ENCODE measurements at places on chromosomes 4 and X.

DNA sequence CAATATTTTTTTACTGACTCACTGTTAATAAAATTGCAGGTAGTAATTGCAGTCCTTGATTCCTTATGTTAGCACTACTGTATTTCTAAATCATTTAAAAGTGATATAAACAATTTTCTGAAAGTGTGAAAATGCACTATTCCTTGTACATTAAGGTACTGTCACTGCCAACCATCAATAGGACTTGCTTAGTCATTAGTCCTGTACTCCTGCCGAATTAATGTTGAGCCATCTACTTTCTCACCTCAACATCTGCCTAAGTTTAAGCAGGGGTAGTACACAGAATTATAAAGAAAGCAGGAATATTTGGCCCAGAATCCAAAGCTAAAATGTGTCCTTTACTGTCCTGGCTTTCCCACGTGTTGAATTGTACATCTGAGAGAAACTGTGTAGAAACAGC is 87.0 kb upstream of the TRPC3 start:
- no peak for DNase-seq

GRCh38 chr4:156291317-156291716 is 337.7 kb upstream of the CTSO start:
- DNase-seq = no peak

DNA sequence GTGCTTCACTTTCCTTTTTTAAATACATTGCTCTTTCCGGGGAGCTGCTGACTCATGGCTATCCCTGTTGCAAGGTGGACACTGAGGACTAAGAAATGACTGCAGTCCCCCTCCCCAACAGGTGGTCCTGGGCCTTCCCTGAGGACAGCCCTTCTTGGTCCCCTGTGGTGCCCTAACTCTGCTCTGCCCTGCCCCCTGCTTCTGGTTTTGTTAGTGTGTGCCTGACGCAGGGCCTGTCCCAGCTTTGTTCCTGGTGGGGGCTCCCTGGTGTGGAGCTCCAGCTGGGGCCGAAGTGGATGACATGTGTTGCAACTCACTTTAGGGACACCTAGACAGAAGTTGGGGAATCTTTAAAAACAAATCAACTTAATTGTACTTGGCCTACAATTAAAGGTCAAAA is 81.9 kb downstream of the TMEM144 start:
- no peak for DNase-seq

DNA sequence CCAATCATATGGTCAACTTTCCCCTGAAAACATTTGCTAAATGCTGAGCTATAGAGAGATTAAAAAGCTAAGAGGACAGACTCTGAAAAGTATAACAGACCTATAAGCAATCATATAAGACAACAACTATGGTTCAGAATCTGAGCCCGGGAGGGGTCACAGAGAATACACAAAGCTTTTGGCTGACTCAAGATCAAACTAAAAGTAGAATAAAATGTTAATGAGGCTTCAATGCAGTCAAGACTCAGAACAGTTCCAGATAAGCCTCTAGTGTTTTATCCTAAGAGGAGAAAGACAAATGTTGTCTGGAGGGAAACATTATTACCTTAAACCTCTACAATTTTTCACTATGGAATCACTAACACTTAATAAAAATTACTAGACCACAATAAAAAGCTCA is 175.4 kb upstream of the VEGFC start:
- DNase-seq = no peak

GRCh38 chr4:105709081-105709450 is 482 bp downstream of the GSTCD start:
- no peak for DNase-seq

DNA sequence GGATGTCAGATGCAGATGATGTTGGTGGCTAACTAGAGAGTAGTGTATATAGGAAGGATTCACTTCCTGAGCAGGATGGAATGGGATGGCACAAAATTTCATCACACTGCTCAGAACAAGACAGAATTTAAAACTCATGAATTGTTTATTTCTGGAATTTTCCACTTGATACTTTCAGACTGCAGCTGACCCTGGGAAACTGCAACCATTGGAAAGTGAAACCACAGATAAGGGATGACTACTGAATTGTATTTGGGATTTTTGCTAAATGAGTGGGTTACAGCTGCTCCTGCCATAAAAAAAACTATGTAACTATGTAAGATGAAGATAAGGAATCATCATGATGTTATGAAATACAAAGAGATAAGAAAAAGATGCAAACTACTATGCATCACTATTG is 51.4 kb downstream of the NPY5R start:
- no peak for DNase-seq

- DNase-seq = no peak
These were observed 28.6 kb downstream of the OCIAD2 start for GRCh38 chr4:48877827-48878535.

- DNase-seq = no peak
These were observed 882.9 kb upstream of the SLIT2 start for GRCh38 chr4:19368800-19369199.

- DNase-seq = peak; percentile 66
These were observed at the start of gene GDI1 for GRCh38 chrX:154436983-154437752. TSS of gene GDI1 (plus strand) at chrX:154437154. CDS start at chrX:154437255, 101 bp downstream.

DNA sequence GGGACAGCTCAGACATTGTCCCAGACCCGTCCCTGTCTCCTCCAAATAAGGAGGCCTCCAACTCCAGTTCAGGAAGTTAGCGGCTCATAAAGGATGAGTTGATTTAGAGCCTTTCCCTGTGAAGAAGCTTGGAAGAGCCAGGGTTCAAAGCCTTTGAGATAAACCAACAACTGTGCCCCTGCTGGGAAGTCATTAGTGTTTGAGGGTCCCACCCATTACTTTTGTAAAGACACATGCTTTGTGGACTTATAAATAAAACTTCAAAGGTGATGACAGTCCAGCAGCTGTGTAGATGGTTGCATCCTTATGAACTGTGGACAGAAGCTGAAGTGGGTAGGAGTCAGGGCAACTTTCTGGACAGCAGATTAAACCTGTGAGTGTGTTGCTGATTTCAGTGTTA is 86.0 kb upstream of the PGRMC2 start:
- DNase-seq = no peak

GRCh38 chr4:93646233-93646930 is 182.2 kb upstream of the ATOH1 start:
- DNase-seq = no peak

DNA sequence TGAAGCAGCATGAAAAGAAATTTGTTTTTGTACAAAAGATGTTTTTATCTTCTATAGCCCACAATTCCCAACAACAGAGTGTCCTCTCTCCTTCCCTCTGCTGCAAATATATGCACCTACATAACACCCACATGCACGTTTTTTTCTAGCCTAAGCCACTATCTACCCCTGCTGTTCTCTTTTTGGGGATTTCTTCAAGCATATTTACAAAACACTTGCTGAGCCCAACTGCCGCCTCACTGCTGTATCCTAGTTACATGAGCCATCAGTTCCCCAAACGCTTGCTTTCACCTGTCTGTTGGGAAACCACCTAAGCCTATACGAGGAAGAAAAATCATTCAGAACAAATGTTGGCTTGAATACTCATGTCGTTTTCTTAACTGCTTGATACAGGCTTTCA is 127.2 kb downstream of the CHRNA9 start:
- DNase-seq = no peak

- no peak for DNase-seq
These were observed 3.4 kb upstream of the CYBB start for GRCh38 chrX:37776283-37776986.

DNA sequence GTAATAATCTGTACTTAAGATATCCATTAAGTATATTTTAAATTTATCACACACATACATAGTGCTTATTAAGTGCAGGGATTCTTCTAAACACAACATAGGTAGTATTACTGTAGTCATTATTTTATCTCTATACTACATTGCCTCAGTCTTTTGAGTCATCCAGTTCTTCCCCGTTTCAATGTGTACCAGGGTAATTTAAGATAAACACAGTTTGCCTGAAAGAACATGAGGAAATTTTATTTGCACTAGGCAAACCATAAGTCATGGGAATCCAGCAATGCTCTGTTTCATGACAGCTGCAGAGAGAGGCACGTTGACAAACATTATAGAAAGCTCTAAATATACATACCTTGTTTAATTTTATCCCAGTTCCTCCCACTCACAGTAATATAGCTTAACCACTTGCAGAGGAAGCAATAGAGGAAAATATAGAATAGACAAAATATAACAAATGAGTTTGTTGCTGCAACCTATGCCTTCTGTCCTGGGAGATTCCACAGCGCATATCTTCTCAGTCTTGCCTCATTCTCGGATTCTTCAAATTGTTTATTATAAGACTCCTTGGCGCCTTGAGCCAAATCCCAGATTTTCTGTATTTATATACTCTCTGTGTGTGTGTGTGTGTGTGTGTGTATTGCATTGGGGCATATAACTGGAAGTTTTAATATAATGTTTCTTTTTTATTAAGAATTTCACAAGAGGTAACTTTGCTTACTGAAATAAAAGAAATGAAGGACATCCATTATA is 258.6 kb downstream of the FAM133A start:
- no peak for DNase-seq

- DNase-seq = no peak
These were observed 68.7 kb downstream of the APBB2 start for GRCh38 chr4:41145571-41146078.

DNA sequence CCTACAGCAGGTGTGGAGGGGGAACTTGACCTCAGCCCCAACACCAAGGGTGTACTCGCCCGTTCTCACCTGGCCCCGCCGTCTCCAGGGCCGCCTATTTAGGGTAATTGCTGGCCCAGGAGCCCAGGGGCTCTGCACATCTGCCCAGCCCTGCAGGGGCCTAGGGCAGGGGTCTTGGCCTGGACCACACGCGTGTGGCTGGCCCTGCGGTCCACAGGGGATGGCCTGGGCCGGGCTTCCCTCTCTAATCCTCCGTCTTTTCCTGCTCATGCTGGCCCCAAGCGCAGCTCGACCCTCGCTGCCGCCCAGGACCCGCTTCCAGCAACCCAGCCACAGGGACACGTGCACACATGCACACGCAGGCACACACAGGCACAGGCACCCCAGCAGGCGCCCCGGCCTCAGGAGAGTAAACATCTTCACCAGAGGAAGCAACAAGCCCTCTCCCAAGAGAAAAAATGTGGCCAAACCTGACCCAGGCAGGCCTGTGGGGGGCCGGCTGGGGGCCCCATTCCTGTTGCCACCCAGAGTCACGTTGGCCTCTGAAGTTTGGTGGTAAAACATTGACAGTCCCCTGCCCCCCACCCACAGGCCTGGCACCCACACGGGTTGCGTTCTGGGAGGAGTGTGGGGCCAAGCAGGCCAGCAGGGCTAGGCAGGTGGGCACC is 24.6 kb upstream of the FGFR3 start:
- DNase-seq = no peak

GRCh38 chr4:37989398-37990260 is 29.4 kb downstream of the PTTG2 start:
- DNase-seq = no peak

DNA sequence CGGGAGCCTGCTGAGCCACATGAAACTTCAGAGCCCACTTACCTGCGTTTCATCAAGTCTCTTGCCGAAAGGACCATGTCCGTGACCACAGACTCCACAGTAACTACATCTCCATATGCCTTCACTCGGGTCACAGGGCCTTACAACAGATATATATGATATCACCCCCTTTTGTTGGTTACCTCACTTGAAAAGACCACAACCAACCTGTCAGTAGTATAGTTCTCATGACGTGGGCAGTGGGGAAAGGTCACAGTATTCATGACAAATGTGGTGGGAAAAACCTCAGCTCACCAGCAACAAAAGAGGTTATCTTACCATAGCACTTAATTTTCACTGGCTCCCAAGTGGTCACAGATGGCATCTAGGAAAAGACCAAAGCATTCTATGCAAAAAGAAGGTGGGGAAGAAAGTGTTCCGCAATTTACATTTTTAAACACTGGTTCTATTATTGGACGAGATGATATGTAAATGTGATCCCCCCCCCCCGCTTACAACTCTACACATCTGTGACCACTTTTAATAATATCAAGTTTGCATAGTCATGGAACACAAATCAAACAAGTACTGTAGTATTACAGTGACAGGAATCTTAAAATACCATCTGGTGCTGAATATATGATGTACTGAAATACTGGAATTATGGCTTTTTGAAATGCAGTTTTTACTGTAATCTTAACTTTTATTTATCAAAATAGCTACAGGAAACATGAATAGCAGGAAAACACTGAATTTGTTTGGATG is 129.9 kb downstream of the TET2 start:
- DNase-seq = no peak

GRCh38 chr4:102497986-102498385 is 3.2 kb upstream of the NFKB1 start:
- DNase-seq = no peak

GRCh38 chr4:184805462-184806228 is 20.1 kb downstream of the ACSL1 start:
- no peak for DNase-seq

GRCh38 chr4:88975958-88976774 is 80.8 kb downstream of the FAM13A start:
- no peak for DNase-seq

GRCh38 chr4:98568941-98569663 is 89.3 kb downstream of the TSPAN5 start:
- no peak for DNase-seq

DNA sequence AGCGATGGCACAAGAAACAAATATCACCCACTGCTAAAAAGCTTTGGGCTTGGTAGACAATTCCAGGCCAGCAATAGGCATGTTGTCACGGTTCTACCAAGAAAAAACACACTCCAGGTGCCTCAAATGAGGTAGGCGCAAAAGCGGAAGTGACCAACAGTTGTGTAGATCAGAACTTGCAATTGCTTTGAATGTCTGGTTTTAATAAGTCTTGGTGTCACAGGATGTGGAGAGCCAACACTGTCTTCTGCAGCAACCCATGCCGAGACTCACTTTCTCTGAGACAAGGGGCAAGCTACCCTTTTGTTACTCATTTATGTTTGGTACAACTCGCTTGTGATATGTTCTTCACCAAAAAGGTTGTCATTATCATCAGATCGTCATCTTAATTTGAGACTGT is 188.8 kb downstream of the HS6ST2 start:
- no peak for DNase-seq

DNA sequence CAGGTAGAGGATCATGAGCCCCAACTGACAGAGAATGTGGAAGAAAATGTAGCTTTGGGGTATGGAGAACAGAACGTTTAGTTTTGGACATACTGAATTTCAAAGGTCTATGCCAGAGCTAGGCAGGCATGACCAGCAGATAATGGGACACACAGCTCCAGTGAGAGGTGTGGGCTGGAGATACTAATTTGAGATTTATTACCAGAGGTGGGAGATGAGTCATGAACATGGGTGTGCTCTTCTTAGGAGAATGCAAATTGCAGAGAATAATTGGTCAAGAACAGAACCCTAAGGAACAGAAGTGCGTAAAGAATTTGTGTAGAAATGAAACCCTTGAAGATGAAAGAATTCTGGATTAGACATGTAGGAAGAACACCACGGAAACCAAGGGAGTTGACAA is 125.2 kb downstream of the PACRGL start:
- no peak for DNase-seq

GRCh38 chrX:132968296-132968949 is 10.0 kb upstream of the HS6ST2 start:
- DNase-seq = no peak

GRCh38 chr4:172986114-172986513 is 182.5 kb upstream of the GALNT7 start:
- DNase-seq = no peak

- no peak for DNase-seq
These were observed 38.9 kb downstream of the DTHD1 start for GRCh38 chr4:36320117-36320896.

GRCh38 chrX:154018518-154019060 is 1.1 kb downstream of the IRAK1 start:
- DNase-seq = no peak

- DNase-seq = no peak
These were observed 184.2 kb downstream of the CDS1 start for GRCh38 chr4:84767168-84767567.
